Breast epithelium (tissue), 4 donors: ENCODE measurements at places on chromosomes 3 and 15. TPM values are rescaled to one million over a fixed set of nuclear protein-coding genes. Genes with fewer than 3 reads are reported as not detected.

The SLC6A11 gene
- 0.15 TPM for total RNA-seq

The RAB43 gene
- 17.0 TPM for total RNA-seq

The C2CD4A gene
- not detected for total RNA-seq

The SPATA12 gene
- not detected for total RNA-seq

The SOX14 gene
- not detected for total RNA-seq

The EPHA3 gene
- total RNA-seq: 3.9 TPM

The SCN11A gene
- total RNA-seq: 0.48 TPM

The TTLL13 gene
- total RNA-seq: not detected

The ANKUB1 gene
- total RNA-seq: not detected

The TMC3 gene
- total RNA-seq: 0.15 TPM

The GCNT3 gene
- total RNA-seq: not detected
